ENCODE measurements at places on chromosomes 4 and X. TPM values are rescaled to one million over a fixed set of nuclear protein-coding genes. Genes with fewer than 3 reads are reported as not detected.

GRCh38 chr4:184838249-184839074, 12.7 kb upstream of the ACSL1 start:
- no peak for DNase-seq

GRCh38 chr4:177410566-177410965, 31.7 kb downstream of the AGA start:
- DNase-seq, result no peak

DNA sequence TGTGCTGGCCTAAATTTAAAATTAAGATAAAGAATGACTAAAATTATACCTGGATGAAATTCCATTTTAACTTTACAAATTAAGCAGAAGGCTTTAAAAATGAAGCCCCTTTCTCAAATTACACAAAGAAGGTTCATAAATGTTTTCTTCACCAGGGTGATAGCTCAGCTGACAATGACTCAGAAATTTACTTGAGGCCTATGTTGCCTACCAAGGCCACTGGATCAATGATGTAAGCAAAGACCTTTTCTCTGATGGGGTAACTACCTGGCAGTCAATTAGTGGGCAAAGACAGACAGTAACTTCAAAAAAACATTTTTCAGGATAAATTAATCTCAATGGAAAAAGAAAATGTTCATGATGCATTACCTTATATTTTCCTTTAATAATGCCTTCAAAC, 23.9 kb upstream of the GPR34 start:
- no peak for DNase-seq

DNA sequence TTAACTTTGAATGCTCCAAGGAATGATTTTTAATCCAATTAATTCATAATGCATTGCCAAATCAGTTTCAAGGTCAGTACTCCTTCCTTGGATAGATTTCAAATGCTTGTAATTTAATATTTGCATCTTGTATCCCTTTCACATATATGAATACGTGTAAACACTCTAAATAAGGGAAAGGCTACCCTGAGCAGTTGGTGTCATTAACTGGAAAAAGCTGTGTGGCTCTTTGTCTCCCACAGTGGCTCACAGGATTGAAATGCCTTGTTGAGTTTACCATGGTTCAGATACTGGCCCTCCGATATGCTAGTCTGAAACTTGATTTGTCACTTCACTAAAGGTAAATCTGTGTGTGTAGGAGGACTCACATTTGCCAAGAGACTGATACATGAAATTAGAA, 16.7 kb upstream of the ACOT9 start:
- no peak for DNase-seq

- DNase-seq, result peak; percentile 57
Measured at GRCh38 chr4:76305033-76305687, 1.4 kb upstream of the STBD1 start.

DNA sequence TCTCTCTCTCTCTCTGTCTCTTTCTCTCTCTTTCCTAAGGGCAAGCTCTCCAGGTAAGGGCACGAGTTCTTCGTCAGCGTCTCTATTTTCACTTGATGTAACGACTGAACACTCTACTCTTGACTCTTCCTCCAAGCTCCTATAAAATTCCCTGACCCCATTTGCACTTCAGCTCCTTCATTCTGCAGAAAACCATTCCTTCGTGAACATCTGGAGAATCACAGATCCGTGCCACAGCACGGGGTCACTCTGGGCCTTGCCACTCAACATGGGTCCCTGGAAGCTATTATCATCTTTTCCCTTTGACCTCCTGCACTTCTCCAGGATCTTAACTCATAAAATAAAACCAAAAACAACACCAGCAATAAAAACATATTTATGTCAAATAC, 112.0 kb upstream of the LNX1 start:
- DNase-seq, result no peak

- no peak for DNase-seq
Measured at GRCh38 chrX:70444946-70445656, 466 bp downstream of the DLG3 start.

DNA sequence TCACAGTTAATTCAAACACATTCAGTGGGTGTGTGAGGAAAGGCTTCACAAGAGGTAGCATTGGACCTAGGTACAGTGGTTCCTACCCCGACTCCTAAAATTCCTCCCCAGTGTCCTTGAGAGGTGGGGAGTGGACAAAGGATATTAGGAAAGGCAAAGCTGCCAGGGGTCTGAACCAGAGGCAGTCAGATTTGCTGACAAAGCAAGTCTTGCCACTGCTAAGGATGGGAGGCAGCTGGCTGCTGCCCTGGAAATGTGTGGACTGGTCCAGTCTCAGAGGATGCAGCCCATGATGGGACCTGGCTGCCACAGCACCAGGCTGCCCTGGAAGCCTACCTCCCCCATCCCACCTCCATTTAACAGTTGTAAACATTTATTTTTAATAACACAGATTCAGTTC, 4.1 kb upstream of the PHF8 start:
- no peak for DNase-seq

- DNase-seq, result no peak
Measured at GRCh38 chr4:153189016-153189801, 15.0 kb upstream of the TRIM2 start.

- peak; percentile 59 for DNase-seq
Measured at GRCh38 chr4:7876201-7876875, 63.3 kb downstream of the AFAP1 start.

GRCh38 chr4:119136546-119136945, 914 bp downstream of the MYOZ2 start:
- no peak for DNase-seq

GRCh38 chr4:113564493-113564892, 197.0 kb downstream of the CAMK2D start:
- DNase-seq, result no peak

GRCh38 chr4:73404042-73404441, at the start of gene ALB:
TSS of gene ALB (plus strand) at chr4:73404287. CDS start at chr4:73404328, 41 bp downstream.
- no peak for DNase-seq

- no peak for DNase-seq
Measured at GRCh38 chr4:52102587-52102986, 51.5 kb downstream of the SPATA18 start.

DNA sequence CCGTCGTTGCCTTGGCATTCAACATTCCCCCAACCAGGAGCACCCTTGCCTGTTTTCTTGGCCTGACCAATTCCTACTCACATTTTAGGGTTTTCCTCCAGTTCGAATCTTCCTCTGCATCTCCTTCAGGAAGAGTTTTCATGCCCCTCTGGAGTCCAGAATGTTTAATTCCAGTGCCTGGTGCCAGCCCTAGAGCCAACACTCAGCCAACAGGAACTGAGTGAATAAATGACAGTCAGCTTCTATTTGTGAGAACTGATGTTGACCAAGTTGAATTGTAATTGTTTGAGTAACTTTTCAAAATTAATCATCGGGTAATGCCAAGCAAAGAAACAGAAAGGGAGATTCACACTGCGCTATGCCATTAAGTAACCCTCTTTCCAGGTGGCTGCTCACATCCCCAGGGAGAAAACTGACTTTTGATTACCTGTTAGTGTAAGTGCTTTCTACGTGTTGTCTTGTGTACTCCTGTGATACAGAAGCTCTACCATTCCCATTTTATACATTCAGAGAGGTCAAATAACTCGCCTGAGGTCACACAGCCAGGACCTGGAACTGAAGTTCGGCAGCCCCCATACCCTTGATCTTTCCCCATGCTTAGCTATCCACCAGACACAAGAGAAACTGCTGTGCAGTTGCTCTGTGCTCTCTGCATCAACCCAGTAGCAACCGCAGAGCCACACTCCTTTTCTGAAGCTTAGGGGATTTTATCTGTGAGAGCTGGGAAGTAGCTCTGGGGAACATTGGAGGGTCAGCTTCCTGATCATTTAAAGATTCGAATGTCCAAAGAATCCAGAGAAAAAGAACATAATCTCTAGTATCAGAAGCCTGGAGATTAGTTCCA, 19.0 kb upstream of the SLC2A9 start:
- no peak for DNase-seq

DNA sequence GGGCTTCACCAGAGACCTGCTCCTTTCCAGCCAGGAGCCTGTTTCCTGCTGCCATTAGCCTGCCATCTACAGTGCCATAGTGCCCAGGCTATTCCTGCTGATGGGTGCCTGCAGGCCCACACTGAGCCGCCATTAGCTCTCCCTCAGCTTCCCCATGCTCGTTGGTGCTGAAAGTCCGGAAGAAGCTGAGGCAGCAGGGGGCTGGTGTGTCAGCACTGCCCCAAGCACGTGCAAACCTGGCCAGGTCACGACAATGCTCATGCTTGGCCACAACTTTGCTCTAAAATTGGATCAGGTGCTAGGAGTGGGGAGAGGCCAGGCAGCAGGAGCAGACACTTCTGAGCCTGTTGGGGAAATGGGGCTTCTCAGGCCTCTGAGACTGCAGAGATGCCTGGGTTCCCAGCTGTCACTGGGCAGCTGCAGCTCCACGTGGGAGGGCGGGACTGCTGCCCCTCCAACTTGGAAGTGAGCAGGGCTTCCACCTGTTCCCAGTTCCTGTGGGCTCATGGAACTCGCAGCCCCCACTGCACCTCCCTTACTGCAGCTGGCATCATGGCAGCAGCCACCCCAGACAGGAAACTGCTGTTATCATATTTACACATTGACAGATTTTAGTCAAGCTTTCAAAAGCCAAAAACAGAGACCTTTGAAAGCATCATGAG, 913.9 kb downstream of the FSTL5 start:
- DNase-seq, result no peak

- no peak for DNase-seq
Measured at GRCh38 chr4:106864231-106864630, 171.9 kb downstream of the DKK2 start.

GRCh38 chr4:119087121-119087520, 48.5 kb upstream of the MYOZ2 start:
- no peak for DNase-seq

DNA sequence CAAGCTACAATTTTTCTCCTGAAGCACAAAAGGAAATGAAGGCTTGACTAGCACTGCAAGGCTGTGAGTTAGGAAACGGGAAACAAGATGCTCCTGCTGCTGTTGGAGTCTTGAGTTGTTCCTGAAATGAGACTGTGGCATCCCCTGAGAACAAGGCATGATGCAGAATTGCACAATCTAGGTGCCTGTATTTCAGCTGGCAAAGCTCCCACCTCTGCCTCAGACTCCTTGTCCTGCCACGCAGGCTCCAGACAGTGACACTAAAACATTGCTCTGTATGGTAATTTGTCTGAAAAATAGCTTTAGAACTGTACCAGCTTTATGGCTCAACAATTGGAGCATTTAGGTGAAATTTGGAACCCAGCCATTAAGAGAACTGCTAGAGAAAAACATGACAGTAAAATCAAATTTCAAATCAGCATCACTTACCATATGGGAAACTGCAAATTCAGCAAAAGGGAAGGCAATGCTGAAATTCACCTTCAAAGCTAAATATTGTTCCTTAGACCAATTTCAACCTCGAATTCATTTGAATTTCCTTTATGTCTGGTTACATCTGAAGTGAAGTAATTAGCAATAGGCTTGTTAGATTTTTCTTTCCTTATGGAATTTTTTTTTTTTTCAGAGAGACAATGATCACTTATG, 103.4 kb downstream of the MFAP3L start:
- DNase-seq, result no peak

- no peak for DNase-seq
Measured at GRCh38 chr4:2472187-2472586, 3.3 kb downstream of the RNF4 start.

DNA sequence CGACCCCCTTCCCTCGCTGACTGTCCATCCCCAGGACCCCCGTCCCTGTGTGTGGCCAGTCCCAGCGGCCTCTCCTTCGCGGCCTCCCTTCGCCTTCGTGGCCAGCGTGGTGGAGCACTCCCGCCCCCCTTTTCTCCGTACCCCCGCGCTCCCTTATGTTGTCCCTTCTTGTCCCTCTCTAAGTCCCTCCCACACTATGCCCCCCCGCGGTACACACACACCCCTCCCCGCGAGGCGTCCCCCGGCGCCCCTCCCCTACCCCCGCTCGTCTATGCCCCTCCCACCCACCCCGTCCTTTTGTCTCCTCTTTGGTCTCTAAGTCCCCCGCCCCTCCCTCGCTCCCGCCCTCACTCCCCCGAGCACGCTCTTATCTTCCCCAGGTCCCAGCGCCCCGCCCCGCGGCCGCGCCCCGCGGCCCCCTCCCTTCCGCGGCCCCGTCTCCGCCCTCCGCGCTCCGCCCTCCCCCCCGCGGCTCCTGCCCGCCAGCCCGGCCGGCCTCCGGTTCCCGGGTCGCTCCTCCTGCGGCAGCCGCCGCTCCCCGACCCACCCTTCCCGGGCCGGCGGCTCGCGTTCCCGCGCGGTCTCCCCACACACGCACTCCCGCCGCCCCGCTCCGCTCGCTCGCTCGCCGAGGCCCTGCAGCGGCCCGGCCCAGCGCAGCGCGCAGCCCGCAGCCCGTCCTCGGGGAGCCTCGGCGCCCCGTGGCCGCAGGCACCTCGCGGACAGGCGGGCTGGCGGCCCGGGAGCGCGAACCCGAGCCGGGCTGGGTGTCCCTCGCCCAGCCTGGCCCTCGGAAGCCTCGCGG, 26.3 kb downstream of the UTP14A start:
- peak; percentile 87 for DNase-seq

GRCh38 chr4:56914336-56914735, 6.6 kb downstream of the REST start:
- DNase-seq, result no peak

DNA sequence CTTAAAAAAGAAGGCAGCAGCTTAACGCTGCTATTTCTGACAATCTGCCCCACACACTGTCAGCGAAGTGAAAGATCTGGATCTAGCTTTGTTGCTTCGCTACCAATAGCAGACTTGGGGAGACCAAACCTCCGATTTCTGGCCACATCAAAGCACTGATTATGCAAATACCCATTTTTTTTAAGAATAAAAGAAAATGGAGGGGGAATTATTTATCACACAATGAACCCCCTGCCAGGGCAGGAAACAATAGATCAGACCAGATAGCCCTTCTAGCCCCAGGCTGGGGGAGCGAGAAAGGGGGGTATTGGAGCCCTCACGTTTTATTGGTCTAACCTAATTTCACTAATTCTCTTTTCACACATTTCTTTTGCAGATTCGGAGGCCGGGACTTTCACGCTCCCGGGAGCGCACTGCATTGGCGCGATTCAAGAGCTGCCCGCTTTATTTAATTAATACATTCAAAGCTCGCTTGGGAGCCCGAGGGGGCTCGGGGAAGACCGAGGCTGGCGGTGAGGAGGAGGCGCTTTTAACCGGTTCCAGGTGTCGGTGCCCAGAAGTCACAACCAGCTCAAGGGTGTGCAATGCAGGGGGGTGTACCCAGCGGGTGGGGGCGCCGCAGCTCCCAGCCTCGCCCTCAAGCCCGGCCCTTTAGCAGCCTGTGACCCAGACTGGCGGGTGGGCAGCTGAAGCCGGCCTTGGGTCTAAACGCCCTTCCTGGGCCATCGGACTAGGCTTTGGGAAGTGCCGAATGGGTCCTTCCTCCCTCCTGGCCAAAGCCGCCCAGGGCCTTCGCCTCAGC, 5.5 kb downstream of the NEUROG2 start:
- DNase-seq, result no peak

Gene KIF4A
- total RNA-seq, result 34.0 TPM

Gene TRO
- total RNA-seq, result 1.4 TPM

Gene ZIC3
- not detected for total RNA-seq

Gene SLITRK2
- total RNA-seq, result not detected

Gene SERTM2
- total RNA-seq, result not detected

Gene CDKL2
- total RNA-seq, result 1.4 TPM

Gene PPARGC1A
- not detected for total RNA-seq

Gene IL21
- total RNA-seq, result 3.1 TPM

Gene NLGN3
- 0.90 TPM for total RNA-seq

Gene MAOB
- not detected for total RNA-seq

Gene UGT2B10
- not detected for total RNA-seq

Gene PPBP
- not detected for total RNA-seq

Gene ALAS2
- total RNA-seq, result not detected

Gene SSX1
- not detected for total RNA-seq
